ENCODE measurements at places on chromosomes 16 and 17.

DNA sequence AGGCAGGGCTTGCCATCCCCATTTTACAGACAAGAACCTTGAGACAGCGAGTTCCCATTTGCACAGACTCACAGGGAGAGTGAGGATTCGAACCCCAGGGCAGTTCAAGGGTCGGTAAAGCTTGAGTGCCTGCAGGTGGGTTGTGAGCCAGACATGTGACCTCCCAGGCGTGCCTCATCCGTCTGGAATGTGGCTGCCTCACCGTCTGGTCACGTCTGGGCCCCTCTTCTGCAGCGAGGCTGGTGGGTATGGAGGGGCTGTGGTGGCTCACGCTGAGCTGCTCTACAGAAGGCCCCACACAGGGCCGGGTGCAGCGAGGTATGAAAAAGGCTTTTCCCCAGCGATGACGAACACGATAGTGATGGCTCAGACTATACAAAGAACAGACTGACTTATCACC, 35.8 kb upstream of the LHX1 start:
- no peak for DNase-seq

- no peak for DNase-seq
These were observed 3.3 kb downstream of the SRCIN1 start for GRCh38 chr17:38602453-38602852.

DNA sequence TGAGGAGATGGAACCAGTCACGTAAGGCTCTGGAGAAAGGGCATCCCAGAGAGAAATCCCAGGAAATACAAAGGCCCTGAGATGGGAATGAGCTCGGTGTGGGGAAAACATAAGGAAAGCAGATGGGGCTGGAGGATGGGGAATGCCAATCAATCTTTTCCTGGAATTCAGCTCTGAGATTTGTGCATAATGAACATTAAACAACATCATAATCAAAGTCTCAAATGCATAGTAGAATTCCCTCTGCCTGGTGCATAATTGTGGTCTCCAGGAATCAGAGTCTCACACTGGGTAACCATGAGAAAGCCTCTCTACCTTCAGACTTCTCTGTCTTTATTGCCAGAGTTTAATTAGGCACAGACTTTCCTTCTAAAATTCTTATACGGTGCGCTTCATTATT, 30.8 kb downstream of the OTOA start:
- DNase-seq = no peak

DNA sequence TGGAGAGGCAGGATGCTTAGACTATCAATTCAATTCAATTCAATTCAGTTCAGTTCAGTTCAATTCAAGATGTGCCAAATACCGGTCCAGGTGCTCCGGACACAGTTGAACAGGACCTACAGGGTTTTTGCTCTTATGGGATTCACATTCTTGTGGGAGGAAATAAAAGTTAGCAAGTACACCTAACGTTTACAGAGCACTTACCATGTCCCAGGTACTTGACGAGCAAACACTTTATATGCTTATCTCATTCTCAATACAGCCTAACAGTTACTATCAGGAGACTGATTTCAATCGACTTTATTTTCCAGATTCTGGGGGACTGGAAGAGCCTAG, 467 bp upstream of the GDE1 start:
- no peak for DNase-seq

GRCh38 chr17:74362069-74362405, 369 bp upstream of the BTBD17 start:
- no peak for DNase-seq

DNA sequence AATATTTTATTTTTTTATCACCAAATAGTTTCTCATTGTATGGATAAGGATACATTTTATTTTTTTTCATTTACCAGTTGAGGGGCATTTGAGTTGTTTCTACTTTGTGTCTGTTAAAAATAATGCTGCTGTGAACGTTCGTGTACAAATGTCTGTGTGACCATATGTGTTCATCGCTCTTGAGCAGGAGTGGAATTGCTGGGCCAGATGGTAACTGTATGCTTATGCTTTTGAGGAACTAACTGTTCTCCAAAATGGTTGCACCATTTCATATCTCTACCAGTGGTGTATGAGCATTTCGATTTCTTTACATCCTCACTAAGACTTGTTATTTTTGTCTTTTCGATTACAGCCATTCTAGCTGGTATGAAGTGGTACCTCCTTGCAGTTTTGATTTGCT, 212.5 kb upstream of the N4BP1 start:
- DNase-seq = peak; percentile 68

DNA sequence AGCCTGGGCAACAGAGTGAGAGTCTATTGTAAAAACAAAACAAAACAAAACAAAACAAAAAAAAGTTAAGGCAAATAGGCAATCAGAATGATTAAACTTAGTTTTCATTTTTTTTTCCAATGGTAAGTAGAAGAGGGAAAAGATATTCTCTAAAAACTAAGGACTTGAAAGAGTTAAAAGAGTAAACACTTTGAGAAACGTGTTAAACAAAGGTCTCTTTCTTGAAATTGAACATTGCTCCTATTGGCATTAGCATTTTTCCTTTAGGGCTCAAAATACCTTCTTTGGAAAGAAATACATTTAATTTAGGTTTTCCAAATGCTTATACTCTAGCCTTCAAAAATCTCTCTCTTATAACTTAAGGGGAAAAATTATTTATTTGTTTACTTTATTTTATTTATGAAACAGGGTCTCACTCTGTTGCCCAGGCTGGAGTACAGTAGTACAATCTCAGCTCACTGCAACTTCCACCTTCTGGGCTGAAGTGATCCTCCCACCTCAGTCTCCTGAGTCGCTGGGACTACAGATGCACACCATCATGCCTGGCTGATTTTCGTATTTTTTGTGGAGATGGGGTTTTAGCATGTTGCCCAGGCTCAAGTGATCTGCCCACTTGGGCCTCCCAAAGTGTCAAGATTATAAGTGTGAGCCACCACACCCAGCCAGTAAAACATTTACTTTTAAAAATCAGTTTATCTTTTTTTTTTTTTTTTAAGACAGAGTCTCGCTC, 44.7 kb upstream of the VPS4A start:
- no peak for DNase-seq

GRCh38 chr16:73724503-73724902, 572.1 kb upstream of the PSMD7 start:
- DNase-seq = no peak

DNA sequence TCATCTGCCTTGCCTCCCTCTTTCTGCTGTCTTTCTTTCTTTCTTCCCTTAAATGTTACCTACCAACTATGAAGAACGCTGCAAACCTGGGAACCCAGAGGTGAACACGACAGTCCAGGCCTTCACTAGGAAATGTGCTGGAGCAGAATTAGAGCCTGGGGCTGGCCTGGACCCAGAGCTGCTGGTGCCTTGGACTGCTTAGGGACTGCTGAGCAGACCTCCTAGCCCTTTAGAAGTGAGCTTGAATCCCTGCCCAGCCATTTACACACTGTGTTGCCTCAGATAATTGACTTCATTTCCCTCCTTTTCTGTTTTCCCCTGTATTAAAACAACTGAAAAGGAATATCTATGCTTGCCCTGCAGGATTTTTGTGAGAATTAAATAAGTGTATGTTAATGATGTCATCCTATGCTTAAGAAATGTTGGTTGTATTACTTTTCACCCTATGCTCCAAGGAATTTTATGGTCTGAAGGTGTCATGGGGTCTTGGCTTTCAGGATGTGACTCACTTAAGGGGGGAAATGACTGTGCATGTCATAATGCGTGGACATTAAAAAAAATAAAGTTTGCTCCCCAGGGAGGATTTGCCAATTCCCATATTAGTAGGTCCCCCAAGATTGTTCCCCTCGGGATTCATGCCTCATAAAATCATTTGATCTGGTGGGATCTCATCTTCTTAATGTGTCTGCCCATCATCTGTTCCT, 11.5 kb downstream of the CDH13 start:
- no peak for DNase-seq

DNA sequence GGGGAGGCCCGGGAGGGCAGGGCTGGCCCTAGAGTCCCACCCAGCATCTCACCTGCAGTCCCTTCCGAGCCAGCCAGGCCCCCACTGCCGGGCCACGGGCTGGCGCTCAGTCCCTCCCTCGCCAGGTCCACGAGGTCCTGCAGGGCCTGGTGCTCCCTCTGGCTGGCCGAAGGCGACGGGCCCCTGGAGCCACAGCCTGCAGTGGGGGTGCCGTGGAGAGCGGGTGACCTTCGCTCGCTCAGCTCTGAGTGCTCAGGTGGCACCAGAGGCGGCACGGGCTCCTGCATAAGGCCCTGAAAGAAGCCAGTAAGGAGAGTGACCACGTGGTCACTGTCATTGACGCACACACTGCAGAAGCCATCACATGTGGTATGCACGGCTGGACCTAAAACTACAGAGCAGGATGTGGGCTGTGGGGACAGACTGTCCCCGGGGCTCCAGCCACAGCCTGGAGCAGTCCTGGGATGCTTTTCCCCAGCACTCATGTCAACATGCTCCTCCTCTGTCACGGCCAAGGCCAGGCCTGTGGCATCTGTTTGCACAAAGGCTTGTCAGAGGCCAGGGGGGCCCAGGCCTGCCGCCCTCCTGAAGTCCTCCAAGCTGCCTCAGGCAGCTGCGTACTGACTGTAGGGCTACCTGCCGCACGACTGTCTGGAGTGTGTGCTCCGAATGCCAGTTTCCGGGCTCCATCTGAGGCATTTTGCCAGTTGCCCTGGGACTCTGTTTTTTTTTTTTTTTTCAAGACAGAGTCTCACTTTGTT, 15.1 kb downstream of the SLX4 start:
- no peak for DNase-seq

GRCh38 chr17:66306446-66306845, 4.0 kb downstream of the PRKCA start:
- DNase-seq = no peak

- DNase-seq = no peak
These were observed 20.7 kb downstream of the TOM1L2 start for GRCh38 chr17:17951524-17951923.

- no peak for DNase-seq
These were observed 670 bp downstream of the TNFSF12 start for GRCh38 chr17:7549401-7550055.

- DNase-seq = no peak
These were observed 338.7 kb downstream of the GRIN2A start for GRCh38 chr16:9843424-9844018.

- DNase-seq = no peak
These were observed 16.9 kb downstream of the HASPIN start for GRCh38 chr17:3740611-3741073.

- no peak for DNase-seq
These were observed 5.4 kb upstream of the CLDN9 start for GRCh38 chr16:3007059-3007956.

DNA sequence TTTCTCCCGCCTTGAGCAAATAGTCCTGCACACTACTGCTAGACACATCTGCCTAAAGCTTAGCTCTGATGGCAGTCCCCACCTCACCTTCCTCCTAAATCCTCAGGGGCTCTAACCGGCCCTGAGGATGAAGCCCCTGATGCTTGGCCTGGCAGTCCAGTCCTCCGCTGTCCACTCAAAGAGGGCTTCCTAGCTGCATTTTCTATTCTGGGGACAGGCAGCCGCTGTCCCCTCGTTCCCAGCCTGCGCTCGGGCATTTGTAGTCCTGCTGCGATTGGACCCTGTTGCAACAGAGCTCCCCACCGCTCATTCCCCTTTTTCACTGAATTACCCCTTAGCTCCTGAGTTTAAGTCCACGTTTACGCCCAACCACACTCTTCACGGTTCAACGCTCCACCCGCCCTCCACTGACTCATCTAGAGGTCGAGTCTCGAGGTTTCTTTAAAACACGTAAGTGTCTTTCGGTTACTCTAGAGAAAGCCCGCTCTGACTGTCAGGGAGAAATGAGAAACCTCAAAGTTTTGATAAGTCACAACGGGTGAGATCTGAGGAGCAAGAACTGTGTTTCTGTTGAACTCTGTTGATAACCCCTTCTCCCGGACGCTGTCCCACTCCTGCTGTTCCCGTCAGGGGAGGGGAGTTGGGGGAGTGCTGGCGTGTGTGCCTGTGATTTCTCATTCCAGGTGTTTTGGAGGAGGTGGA, 4.5 kb downstream of the CCR7 start:
- DNase-seq = no peak

DNA sequence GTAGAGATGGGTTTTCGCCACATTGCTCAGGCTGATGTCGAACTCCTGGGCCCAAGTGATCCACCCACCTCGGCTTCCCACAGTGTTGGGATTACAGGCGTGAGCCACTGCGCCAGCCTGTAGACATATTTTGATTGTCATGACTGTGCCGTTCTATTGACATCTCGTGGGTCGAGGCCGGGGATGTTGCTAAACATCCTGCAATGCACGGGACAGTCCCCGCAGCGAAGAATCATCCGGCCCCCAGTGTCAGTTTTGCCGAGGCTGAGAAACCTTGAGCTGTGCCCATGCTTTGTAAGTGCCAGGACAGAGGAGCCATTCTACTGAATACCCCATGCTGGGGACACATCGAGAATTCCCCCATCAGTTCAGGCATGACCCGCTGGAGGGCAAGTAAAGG, 69.1 kb upstream of the GSE1 start:
- no peak for DNase-seq

- no peak for DNase-seq
These were observed 226.5 kb downstream of the PMP22 start for GRCh38 chr17:15038656-15039055.

DNA sequence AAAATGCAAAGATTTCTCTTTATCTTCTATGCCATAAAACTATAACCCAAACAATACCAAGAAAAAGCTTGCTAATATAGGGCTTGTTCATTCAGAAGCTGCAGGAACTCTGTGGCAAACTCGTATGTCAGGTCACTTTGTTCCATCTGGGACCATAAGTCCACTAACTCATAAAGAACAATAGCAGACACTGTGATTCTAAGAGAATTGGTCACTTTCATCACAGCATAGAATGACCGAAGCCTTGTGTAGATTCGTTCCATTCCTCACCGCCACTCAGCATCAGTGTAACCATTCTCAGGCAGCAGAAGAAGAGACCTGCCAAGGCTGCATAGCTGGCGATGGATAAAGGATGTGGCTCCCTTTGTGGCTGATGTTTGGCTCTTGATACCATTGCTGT, 30.3 kb upstream of the VAT1L start:
- no peak for DNase-seq

DNA sequence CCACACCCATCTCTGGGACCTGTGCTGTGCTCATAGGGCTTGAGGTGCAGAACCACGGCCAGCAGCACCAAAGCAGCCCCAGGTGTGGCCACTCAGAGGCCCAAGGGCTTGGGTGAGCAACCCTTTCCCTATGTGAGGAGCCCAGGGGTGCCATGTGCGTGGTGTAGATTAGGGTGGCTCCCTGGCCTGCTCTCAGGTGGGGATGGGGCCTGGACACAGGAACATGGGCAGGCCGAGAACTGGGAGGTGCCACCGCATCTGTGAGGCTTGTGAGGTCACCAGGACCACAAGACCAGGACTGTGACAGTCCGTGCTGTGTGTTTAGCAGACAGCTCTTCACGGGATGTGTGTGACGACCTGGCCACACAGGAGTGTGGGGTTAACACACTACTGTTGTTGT, 103.5 kb upstream of the ZNF750 start:
- no peak for DNase-seq

GRCh38 chr16:15811481-15812400, 45.1 kb downstream of the MYH11 start:
- DNase-seq = no peak

DNA sequence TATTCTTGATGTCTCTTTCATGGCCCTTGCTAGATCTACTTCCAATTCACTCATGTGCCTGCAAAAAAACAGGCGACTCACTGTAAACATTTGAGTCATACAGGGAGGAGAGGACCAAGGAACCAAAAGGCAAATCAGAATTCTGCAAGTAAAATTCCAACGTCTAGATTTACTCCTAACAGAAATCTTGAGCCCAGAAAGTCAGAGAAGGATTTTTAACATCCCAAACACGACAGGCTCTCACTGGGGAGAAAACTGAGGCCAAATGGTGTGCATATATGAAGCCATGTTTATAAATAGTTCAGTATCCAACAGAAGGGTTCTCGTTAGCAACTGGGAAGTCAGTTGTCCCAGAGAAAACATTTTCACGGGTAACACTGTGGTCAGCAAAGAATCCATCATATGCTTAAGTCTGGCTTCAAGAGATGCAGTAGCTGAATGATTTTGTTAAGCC, 40.1 kb downstream of the LITAF start:
- no peak for DNase-seq
